CD4-positive, alpha-beta T cell (primary cell): ENCODE measurements at places on chromosomes 11 and 22. TPM values are rescaled to one million over a fixed set of nuclear protein-coding genes. Genes with fewer than 3 reads are reported as not detected.

- no peak for DNase-seq
These were observed 154.7 kb downstream of the C11orf91 start for GRCh38 chr11:33545931-33546330.

The HBD gene
- total RNA-seq, result not detected

The ZNF280A gene
- not detected for total RNA-seq

The MOB2 gene
- total RNA-seq, result 38.3 TPM

GRCh38 chr11:84241343-84242131 lies 955.4 kb upstream of the CCDC90B start:
- DNase-seq, result no peak

DNA sequence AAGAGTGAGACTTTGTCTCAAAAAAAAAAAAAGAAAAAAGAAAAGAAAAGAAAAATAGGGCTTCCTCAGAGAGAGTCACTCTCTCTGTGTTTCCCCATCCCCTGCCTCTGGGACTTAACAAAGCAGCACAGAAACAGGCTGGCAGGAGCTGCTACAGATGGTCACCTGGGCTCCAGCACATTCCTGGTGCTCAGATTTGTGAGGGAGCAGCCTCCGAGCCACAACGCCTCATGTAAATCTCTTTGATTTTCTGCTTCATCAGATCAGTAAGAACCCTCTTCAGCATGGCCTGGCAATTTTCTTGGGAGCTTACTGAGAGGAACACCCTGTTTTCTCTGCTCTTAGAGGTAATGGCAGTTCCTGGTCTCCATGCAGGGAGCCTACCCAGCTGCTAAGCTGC lies 15.2 kb upstream of the LDHA start:
- no peak for DNase-seq

The FUT4 gene
- 5.1 TPM for total RNA-seq

DNA sequence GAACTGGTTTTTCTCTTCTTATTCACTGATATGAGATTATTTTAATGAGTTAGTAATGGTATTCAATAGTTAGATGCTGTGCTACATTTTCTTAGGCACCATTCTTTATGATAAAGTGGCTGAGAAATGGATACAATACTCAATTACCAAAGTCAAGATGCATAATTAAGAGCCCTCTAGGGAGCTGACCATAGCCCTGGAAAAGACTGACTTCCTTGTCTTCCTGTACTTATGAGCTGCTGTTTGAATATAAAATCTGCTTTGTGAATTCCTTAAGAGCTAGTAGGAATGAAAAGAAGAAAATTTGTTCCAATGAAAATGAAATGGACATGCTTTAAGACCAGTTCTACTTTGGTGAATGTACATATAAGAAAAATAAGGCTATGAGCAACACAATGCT lies 452.3 kb downstream of the KCNA4 start:
- DNase-seq, result no peak
